T47D (cell line): ENCODE measurements at places on chromosomes 2 and 18.
A peak's percentile ranks its signal among the peaks of the same experiment; 100 is the strongest.

DNA sequence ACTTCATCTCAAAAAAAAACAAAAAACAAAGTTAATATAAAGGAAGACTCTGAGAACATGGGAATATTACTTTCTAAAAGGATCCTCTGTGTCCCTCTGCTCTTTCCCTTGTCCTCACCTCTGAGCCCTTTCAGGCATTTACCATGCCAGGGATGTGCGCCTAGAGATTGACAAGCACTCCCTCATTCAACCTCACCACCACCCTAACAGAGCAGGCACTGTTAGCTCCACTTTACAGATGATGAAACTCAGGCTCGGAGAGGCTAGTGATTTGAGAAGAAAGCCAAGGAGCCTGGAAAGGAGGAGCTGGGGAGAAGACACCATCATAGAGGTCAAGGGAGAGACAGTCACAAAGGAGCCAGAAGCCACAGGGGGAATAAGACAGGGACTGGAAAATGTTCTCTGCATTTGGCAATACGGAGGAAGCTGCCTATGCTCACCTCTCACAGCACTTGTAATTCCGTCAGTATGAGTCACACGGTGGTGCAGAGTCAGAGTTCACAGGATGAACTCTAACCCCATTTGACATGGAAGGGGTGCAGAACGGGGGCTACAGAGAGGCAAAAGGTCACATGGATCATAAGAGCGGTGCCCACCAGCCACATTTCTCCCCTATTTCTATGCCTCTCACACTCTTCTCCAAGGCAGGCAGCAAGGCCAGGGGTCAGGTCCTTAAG, 101.8 kb upstream of the NFU1 start:
- no peak for DNase-seq

GRCh38 chr2:105795575-105795934, 50.8 kb downstream of the NCK2 start:
- no peak for DNase-seq

DNA sequence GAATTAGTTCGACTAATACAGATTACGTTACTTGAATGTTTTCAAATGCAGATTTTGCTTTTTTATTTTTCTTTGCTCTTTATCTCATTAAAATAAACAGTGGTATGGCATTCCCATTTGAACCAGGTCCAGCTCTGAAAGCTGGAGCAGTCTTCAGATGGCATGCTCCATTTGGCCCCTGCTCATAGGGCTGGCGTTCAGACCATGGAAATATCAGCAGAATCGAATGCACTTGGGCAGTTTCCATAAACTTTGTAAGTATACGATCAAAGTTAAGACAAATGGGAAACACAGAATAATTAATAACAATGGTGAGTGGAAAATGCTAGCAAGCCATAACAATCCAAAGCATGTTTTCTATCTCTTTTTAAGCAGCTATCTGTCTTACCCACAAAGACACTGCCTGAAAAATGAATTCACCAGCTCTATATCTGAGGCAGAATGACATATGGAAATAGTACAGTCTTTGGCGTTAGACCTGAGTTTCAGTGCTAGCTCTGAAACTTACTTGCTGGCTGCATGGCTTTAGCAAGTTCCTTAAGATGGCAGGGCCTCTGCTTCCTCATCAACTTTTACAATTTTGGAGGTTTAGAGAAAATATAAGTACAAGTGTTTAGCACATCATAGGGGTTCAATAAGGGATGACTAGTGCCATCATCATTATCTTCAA, 131.6 kb downstream of the BCL2 start:
- DNase-seq, result no peak

- no peak for DNase-seq
These were observed 167.8 kb downstream of the PMAIP1 start for GRCh38 chr18:60067426-60068210.

DNA sequence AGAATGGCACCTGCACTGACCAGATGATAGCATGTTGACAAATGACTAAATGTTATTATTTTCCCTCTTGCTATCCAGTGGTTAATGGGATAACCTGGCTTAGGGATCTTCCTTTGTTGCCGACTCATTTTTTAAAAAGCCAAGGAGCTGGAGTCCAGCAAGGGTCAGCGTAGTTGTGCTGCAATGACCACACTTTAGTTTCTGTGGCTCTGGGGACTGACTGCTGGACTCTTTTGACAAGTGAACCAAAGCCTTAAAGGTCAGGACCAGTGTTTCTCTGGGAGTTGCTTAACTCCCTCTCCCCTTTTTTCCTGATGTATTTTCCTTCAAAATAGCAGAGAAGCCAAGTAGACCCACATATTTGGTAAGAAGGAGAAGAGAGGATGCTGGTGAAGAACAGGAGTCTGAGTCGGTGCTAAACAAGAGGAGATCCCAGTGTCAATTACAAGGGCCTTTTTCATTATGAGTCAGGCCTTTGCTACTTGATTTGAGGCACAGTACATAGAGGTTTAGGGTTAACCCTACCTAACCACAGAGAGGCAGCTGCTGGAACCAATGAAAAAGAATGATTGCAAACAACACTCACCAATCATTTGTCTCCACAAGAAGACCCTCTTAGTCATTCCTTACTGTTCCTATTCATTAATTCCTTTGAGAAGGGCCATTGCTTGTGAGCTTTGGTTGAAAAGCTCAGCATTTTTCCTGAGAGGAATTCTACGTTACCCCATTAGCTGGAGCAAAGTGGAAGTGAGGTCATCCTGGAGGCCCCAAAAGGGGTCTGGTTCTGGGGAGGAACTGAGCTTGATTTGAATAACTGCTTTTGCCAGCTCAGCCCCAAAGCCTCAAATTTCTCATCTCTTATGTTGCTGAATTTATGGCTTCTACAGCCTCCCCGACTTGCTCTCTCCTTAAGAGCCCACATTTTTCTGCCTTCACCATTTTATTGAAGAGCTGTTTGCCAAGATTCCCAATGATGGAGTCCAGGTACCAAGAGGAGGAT, 137.6 kb upstream of the HNMT start:
- no peak for DNase-seq

GRCh38 chr18:44786688-44787087, 106.0 kb downstream of the SETBP1 start:
- DNase-seq, result no peak

GRCh38 chr2:132280912-132281311, 119.2 kb upstream of the ANKRD30BL start:
- no peak for DNase-seq

GRCh38 chr2:189621781-189622180, 39.5 kb upstream of the ASNSD1 start:
- no peak for DNase-seq

DNA sequence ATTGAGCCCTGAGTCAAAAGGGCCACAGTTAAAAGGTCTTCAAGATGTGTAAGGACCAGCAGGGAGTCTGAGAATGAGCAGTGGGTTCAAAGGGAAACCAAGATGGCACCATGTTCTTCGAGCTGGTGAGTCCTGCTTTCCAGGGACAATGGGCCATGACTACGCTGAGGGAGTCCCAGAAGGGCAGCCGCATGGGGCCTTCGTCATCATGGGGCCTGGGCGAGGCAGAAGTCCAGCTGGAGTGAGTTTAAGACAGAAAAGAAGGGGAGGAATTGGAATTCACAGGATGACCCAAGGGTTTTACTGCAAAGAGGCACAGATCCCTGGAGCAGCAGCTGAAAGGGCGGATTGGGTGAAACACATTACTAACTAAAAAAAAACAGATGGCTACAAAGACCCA, 340.8 kb upstream of the MYT1L start:
- DNase-seq, result no peak

DNA sequence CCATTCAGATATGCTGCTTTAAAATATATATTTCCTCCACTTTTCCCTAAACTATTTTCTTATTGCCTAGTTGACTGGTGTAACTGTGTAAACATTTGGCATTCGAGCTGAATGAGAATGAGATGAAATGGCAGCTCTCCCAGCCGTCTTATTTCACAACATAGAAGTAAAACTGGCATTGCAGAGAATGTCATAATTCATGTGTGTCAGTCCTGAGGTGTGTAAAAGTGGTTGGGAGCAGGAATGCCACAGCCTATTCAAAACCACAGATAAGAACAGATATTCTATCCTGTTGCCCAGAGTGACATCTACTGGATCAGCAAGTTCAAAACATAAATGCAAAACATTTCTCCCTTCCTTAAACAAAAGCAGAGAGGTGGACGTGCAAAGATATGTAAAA, 565.5 kb upstream of the CHAC2 start:
- peak; percentile 73 for DNase-seq
